T-helper 2 cell (primary cell): ENCODE measurements at places on chromosomes 7 and 10.

DNA sequence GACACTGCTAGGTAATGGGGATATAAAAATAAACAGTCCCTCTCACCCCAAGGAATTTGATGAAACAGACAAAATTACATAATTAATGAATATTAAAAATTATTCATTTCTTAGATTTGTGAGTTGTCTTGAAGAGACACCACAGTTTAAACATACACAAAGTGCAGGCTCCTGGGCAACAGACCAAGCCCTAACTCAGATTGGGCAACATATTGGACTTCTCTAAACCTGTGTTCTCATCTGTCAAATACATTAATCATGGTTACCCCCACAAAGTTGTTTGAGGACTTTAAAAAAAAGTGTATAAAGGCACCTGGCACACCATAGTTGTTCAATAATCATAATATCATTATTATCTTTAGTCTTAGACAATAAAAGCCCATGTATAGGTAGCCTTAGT is 62.5 kb upstream of the CAPZA2 start:
- no peak for DNase-seq

DNA sequence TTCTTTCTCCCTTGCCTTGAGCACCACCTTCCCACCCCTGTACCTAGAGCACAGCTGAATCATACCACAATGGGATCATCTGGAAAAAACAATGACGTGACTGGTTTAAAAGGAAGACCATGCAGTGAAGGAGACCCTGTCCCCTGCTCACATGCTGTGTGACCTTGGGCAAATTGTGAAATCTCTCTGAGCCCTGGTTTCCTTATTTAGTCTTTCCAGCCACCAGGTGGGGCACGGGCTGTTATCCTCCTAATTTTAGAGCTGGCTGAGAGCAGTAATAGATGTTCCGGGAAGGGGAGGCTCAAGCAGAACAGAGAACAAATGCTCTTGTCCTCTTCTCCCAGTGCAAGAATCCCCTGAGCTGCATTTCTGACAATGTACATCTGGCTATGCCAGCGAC is 198.3 kb downstream of the RPS24 start:
- DNase-seq: no peak

- DNase-seq: no peak
Observed at GRCh38 chr7:43647339-43647672, 64.4 kb downstream of the STK17A start.

GRCh38 chr10:25867321-25867720 is 66.7 kb upstream of the MYO3A start:
- DNase-seq: no peak

GRCh38 chr10:9449530-9449929 is 1395.0 kb downstream of the GATA3 start:
- DNase-seq: no peak

DNA sequence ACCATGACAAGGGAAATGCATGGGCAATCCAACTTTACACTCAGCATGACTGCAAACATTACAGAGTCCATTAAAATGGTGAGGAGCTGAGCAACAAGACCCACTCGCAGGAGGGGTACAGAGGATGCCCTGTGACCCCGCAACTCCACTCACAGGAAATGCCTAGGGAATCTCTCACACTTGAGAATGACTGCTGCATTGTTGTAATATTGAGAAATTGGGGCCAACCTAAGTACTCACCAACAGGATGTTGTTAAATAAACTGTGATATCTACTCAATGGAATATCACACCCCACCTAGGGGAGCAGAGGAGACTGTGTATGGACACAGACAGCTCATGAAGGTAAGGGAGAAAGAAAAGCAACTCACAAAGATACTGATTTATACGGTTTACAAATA is 53.4 kb upstream of the CAMK2B start:
- no peak for DNase-seq

- DNase-seq: no peak
Observed at GRCh38 chr7:75813781-75814236, at the start of gene CCL24. Gene CCL24 (minus strand): TSS chr7:75813806. CDS start chr7:75813715, 91 bp downstream.

DNA sequence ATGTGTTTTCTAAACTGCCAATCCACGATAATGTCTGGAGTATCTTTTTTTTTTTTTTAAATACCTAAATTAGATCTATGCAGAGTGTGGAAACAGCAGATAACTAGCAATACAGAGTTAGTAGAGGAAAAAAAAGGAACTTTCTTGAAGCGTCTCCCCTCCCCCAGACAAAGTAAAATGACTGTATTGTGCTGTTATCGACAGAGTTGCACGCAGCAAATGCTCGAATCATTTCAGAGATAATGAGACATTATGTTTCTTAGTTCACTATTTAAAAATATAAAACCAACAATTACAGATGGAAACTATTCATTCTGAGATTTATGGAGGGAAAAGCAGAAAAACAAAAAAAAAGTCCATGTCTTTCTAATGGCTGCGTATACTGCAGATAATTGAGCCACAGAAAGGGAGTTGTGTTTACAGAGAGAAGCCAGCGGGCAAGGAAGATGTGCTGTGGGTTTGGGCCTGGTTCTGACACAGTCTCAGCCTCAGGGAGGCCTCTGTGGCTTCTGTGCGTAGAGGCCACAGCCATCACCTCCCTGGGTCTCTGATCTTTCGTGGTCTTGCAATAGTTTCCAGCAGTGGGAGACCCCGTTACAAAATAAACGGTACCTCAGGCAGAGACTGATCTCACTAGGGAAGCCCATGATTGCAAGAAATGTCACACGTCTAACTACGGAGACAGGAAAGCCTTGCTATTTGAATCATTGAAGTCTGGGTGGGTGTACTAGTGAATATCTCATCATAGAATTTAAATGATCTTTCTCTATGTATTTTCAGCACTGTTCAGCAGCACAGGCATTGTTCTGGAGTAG is 19.1 kb upstream of the KLF6 start:
- peak; percentile 48 for DNase-seq

- no peak for DNase-seq
Observed at GRCh38 chr7:151917791-151918509, 38.3 kb upstream of the GALNTL5 start.

DNA sequence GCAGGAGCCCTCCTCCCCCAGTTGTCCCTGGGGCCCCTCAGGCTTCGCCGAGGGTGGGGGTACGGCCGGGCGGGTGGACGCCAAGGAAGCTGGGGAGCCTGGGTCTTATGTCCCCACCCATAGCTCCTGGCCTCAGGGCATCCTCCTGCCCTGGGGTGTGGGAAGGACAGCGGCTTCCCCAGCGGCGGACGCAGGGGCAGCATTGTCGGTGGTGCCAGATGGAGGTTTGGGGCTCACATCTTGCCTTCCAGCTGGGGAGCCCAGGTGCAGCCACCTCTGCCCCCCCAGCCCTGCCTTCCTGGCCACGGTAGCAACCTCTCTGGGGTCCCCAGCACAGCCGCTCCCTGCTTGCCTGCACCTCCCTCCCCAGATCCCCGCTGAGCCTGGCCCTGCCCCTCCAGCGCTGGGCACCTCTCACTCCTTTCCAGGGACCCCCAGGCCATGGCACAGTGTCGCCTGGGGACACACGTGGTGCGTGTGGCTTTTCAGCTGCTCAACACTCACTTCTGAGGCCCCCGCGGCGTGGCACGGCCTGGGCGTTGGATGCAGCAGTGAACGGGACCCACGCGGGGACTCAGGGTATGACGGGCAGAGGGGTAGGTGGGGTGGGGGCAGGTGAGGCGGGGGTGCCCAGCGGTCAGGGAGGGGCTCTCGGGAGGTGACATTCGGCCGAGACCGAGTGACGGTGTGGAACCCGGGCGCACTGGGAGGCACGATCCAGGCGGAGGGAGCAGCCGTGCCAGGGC is 53.1 kb downstream of the UNCX start:
- DNase-seq: no peak

DNA sequence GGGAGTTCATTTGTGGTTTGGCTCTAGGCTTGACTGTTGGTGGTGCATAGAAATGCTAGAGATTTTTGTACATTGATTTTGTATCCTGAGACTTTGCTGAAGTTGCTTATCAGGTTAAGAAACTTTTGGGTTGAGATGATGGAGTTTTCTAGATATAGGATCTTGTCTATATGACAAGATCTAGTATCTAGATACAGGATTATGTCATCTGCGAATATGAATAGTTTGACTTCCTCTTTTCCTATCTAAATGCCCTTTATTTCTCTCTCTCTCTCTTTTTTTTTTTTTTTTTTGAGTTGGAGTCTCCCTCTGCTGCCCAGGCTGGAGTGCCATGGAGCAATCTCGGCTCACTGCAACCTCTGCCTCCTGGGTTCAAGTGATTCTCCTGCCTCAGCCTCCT is 62.9 kb downstream of the MGAM2 start:
- DNase-seq: no peak

DNA sequence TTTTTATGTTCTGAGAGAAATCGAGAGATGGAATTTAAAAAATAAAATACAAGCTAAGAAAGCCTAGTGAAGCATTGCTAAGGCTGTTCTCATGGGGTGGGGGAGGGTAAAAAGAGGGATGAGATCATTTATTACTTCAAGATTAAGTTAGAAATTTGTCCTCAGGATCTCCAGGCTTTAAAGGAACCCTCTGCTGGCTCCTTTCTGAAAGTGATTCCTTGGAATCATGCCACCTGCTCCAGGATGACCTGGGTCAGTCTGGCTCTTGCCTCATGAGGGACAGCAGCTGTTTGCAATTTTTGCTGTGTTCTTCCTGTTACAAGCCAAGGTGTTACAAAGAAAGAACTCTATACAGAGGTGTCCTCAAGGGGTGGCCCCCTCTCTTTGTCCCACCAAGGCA is 69.8 kb downstream of the CDK1 start:
- no peak for DNase-seq
